ENCODE measurements at places on chromosomes 4 and X. TPM values are rescaled to one million over a fixed set of nuclear protein-coding genes. Genes with fewer than 3 reads are reported as not detected.

Gene PDZD4
- total RNA-seq: 0.63 TPM

Gene CSAG3
- not detected for total RNA-seq

Gene NAT8L
- 2.0 TPM for total RNA-seq

Gene NEIL3
- 10.2 TPM for total RNA-seq

Gene FDCSP
- not detected for total RNA-seq

Gene SHROOM3
- 27.8 TPM for total RNA-seq

Gene MAP9
- total RNA-seq: 10.6 TPM

Gene ZNF827
- 9.8 TPM for total RNA-seq

Gene BANK1
- 1.8 TPM for total RNA-seq

Gene HGFAC
- total RNA-seq: 0.58 TPM

Gene GLRA2
- not detected for total RNA-seq

Gene HS3ST1
- 4.2 TPM for total RNA-seq

Gene DMRTC1
- total RNA-seq: not detected

Gene FRYL
- total RNA-seq: 29.9 TPM

Gene DOK7
- 2.5 TPM for total RNA-seq

Gene PLXNA3
- 5.3 TPM for total RNA-seq

Gene SUPT20HL2
- not detected for total RNA-seq

Gene PCDH19
- total RNA-seq: not detected

Gene TCP11X2
- total RNA-seq: not detected

Gene TEX13B
- not detected for total RNA-seq

Gene SOD3
- total RNA-seq: 16.4 TPM

Gene NOX1
- not detected for total RNA-seq

Gene POU3F4
- not detected for total RNA-seq

All from PC-3 (cell line).